ENCODE measurements at places on chromosomes 3 and 15.

- DNase-seq: no peak
These were observed 263.3 kb downstream of the NEK10 start for GRCh38 chr3:27105904-27106303.

GRCh38 chr15:44246521-44247268 is 41.8 kb upstream of the GOLM2 start:
- DNase-seq: no peak

DNA sequence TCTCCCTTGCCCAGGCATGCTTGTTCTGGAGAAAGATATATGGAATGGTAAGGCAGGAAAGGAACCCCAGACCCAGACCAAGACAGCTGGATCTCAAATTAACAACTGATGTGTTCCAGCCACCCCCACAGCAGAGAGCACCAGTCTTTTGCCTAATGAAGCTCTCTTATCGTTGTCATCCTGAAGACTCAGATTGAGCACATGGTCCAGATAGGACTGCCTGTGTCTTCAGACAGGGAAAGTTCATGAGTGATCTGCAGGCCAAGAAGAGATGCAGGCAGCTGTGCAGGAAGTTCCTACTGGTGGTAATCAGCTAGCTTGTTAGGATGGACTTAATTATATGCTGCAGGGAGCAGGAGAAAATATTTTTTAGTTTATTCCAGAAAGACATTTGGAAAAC is 53.3 kb downstream of the PPP2R3A start:
- no peak for DNase-seq

GRCh38 chr3:151550642-151551041 is 89.8 kb upstream of the IGSF10 start:
- no peak for DNase-seq

GRCh38 chr15:75228787-75229186 is 27.1 kb downstream of the C15orf39 start:
- no peak for DNase-seq

- no peak for DNase-seq
These were observed 40.0 kb downstream of the USP3 start for GRCh38 chr15:63544258-63545026.

GRCh38 chr3:12042638-12043037 is 38.5 kb downstream of the SYN2 start:
- DNase-seq: no peak

DNA sequence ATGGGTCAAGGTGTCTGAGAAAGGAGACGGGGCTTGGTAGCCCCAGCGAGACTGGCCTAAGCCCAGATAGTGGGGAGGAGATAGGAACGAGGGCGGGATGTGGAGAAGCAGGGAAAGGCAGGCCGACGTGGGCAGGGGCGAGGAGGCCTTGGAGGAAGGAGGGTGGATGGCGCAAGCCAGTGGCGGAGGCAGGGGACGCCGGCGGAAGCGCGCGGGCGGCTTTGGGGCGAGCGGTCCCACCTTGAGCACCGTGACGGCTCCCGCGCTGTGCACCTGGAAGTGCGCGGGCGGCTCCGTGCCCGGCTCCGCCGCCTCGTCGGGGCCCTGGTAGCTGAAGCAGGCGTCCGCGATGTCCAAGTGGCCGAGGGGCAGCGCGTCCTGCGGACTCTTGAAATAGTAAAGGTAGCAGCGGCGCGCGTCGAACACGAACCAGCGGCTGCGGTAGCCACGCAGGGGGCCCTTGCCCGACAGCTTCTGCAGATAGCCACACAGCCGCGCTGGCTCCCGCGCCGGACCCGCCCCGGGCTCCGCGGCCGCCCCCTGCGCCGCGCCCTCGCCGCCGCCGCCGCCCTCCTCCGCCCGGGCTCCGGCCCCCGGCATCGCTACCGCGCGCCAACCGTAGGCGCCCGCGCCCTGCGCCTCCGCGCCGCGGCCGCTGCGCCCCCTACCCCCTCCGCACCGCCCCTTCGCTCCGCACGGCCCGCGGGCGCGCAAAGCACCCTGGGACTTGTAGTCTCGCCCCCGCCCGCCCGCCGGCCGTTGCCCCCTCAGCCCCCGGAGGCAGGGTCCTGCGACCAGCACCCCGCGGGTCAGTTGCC is at the start of gene TBC1D2B:
TBC1D2B (minus strand) TSS at position 659 of the 818 bp plus-strand sequence; CDS start at position 600, 59 bp downstream.
- peak; percentile 66 for DNase-seq

DNA sequence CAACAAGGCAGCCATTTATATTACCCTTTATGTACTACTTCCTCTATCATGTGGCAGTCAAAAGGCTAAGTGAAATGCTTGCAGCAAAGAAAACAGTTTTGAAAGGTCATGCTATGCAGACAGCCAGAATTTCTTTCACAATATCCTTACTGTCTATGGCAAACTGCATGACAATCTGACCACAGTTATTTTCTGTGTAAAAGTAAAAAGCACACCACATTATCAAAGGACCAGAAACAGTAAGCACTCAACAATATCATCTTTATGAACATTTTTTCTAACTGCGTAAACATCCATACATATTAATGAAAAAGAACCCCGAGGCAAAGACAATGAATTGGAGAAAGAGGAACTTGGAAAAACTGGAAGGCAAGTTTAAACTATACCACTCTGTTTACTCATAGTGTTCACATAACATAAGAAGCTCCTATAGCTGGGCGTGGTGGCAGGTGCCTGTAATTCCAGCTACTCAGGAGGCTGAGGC is 47.9 kb downstream of the PIK3CB start:
- no peak for DNase-seq

DNA sequence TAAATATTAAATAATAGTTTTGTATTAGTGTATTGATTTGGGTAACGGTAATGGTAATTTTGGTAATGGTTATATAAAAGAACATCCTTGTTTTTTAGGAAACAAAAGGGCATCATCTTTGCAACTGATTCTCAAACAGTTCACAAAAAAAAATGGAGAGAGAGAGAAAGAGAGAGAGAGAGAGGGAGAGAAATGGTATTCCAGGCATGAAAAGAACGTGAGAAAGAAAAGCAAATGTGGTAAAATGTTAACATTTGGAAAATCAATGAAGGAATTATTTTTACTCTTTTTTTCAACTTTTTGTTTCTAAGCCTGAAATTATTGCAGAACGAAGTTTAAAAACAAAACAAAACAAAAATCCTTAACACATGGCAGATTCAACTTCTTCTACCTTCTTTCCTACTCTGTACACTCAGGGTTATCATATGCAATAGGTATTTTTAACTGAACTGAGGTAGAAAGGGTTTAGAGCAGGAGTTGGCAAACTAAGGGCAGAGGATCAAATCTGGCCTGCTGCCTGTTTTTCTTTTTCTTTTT is 2.2 kb upstream of the GLB1 start:
- DNase-seq: no peak

DNA sequence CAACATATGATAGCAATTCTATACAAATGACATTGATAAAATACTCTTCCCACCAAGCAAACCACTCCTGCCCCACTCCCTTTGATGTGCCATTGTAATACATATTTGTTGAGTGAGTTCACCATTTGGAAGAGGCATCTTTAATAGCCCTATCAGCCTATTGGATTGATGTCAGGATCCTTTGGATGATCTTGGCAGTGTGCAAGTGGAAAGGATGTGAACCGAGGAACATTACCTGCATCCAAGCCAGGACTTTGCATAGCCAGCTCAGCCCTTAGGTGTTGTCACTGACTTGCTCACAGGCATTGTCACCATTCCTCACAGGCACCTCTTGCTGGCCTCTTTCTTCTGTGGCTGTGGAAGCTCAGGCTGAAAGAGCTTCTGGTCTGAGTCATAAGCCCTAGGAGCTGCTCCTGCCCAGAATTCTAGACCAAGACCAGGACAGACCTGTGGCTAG is 16.5 kb upstream of the TIMP4 start:
- DNase-seq: peak; percentile 28

DNA sequence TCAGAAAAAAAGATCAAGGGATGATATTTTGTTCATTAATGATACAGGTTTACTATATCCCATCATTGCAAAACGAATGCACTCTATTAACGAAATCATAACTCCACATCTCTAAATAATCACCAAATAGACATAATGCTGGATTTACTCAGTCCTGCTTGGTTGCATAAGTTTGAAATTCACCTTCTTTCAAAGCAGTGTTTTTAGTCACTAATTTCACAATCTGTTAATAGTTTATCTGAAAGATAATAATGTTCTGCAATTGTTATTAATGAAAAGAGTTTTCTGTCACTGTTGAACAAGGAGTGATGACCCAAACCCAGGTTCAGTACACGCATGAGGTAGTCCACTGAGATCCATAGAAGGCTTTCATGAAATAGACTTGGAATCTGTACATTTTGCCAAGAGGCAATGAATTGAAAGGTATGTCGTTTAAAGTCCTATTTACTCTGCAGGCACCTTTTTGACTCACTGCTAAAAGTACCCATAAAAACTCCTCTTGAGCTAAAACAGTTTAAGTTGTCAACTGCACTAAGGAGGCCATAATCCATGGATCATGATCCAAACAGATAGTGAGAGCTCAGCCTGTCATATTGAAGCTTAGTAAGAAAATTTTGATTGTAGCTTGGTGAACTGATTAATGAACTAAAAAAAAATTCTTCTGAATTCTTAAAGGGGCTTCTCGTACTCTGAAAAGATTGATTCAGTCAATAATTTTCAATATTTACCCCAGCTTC is 75.6 kb upstream of the MBNL1 start:
- no peak for DNase-seq

GRCh38 chr3:50930371-50931208 is 255.9 kb downstream of the DOCK3 start:
- DNase-seq: no peak

DNA sequence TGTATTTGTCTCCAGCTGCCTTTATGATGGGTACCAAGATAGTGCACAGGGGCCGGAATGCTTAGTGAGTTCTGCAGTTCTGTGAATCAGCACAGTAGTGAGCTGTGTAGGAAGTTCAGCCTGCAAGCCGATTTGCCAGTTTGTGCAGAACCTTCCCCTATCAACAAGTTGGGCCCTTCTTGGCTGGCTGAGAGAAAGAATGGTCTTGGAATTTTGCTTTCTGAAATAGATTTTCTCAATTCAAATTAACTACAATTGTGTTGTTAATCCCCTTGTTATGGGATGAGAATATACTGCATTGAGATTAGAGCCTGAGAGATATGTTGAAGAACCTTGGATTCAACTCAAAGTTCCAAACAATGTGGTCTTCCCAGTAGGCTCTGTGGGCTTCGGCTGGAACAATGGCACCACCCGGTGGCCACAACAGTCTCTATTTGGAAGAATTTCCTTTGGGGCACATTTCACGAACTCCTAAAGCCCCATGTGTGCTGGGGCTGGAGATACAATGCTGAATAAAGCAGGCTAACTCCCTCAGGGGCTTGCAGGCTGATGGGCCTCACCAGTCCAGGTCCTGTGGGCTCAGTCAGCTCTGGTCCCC is 59.1 kb downstream of the TRIM42 start:
- DNase-seq: peak; percentile 22

DNA sequence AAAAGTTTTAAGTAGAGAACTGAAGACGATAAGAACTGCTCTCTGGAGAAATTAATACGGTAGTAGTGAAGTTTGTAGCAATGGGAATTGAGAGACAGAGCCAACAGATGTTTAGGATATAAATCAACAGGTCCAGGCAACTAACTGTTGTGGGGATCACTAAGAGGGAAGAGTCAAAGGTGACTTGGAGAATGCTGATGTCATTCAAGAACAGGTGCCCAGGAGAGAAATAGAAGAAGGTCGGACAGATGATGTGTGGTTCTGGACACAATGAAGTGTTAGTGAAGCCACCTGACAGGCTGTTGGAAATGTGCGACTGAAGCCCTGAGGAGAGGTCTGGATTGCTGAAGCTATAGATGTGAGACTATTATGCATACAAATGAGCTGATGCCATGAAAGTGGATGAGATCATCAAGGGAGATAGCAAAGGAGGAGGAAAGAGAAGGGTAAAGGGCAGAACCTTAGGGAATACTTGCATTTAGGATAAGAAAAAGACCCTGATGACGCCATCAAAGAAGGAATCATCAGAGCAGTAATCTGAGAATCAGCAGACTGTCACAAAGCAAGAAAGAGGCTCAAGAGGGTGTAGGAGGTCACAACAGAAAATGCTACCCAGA is 183.7 kb downstream of the FRMD5 start:
- DNase-seq: no peak

DNA sequence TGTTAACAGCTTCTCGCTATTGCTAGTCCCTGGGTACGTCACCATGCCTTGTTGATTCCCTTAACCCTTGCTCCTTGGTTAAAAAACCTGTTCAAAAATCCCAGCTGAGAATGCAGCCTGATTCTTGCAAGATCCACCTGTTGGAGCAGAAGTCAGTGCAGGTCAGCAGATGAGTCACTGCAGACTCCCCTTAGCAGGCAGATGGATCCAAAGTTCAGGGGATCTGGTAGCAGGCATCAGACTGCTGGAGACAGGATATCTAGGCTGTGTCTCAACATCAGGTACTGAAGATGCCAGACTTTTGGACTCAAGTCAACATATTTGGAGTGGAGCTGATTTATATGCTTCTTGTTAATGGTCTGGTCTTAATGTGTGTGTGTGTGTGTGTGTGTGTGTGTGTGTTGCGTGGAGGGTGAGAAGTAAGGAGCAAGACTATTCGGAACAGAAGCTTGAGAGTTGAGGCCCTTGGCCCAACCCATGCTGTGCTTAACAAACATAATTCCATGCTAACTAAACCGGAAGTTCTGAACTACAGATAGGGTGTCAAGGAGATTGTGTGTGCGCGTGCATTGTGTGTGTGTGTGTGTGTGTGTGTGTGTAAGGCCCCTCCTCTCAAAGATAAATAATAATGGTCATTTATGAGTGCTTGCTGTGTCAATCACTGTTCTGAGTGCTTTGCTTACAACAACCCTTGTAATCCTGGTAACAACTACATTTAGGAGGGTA is 1.0 kb upstream of the C3orf52 start:
- peak; percentile 69 for DNase-seq

- no peak for DNase-seq
These were observed 8.3 kb upstream of the POLR2M start for GRCh38 chr15:57698243-57698642.

DNA sequence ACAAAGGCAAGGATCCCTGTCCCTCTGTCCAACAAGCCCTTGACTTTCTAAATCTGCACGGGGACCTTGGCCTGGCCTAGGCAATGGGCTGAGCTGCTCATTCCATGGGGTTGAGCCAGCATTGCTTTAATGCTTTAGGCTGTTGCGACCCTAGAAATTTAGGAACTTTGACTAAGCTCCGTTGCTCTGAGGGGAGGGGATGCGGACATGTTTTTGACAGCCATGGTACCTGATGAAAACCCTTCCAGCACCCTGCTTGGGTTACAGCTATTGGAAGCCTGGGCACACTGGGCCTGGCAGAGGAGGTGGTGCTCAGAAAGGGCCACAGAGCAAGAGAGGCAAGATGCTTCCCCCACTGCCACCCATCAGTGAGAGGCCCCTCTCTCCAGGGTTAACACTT is 37.1 kb downstream of the SYNM start:
- DNase-seq: no peak

GRCh38 chr3:41848753-41849574 is 112.9 kb downstream of the ULK4 start:
- no peak for DNase-seq

GRCh38 chr3:7332696-7333095 is 471.8 kb downstream of the GRM7 start:
- no peak for DNase-seq
